NCI-H226 (cell line): ENCODE measurements at places on chromosomes 2 and 18.

DNA sequence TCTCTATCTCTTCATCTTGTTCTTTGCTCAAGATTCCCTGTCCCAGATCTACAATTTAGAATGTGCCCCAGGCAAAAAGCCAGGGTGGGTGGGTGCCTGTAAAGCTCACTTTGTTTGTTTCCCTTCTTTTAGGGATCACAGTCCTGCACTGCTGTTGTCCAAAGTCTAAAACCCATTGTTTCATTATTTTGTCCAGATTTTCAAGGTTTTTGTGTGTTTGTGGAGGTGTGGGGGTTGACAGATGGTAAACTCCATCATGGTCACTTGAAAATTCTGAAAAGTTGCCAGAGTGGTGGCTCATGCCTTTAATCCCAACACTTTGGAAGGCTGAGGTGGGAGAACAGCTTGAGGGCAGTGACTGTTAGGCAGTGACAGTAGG lies 41.5 kb downstream of the YES1 start:
- no peak for DNase-seq

GRCh38 chr2:26463244-26464192 lies 14.4 kb downstream of the OTOF start:
- DNase-seq = no peak

- DNase-seq = peak; percentile 66
These were observed 7.3 kb upstream of the PLEK start for GRCh38 chr2:68357605-68358337.

DNA sequence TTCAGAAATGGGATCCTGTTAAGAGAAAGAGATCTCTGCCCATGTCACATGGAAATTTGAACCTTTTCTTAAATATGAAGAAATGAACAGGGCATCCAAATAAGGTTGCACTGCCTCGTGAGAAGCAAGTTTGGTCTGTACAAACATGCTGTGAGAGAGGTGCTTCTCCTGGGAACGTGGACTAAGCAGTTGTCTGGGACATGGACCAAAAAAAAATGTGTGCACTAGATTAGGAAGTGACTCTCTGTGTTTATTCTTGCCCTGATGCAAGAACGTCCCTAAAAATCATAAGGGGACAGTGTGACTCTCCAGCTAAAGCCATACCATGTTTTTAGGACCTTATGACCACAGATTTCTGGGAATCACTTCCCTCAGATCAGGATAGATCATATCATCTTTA lies 23.7 kb upstream of the GCG start:
- no peak for DNase-seq

DNA sequence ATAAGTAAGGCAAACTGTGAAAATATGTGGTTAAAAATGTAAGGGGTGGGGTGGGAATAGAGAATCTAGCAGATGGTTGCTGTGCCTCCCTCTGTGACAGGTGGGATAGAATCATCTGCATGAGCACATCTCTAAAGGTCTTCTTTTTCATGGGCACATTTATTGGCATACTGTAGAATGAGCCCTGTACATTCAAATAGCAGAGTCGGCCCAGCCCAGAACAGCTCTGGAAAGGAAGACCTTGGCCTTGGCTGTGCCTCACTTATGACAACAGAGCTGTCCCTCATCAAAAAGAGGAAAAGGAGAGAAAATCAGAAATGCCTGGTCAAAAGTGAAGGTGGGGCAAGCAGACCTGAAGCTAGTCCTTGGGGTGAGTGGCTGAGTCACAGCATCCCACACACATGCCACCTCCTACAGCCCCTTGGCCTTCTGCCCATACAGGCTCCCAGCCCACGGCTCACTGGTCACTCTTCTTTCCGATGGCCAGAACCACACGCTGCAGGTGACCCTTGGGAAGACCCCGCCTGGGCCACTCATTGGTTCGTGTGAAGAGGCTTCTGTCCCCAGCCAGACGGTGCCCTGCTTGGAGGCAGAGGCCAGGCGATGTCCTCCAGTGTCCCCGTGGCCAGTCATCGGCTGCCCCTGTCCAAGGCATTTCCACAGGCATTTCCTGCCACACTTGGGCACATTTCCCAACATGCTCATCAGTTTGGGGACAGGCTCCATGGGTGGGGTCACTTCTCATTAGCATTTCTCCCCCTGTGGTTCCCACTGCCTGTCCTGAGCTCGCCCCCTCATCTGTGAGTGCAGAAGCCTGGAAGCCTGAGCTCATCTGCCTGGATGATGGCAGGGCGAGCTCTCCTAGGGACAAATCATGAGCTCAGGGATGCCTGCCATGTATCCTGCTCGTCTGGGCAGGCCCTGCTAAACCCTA lies 113.6 kb downstream of the MCFD2 start:
- no peak for DNase-seq
